ENCODE measurements at places on chromosomes 3 and 15.

- no peak for DNase-seq
These were observed 7.2 kb downstream of the RPL22L1 start for GRCh38 chr3:170862618-170863374.

GRCh38 chr3:170638988-170639387 is 53.1 kb upstream of the SLC7A14 start:
- no peak for DNase-seq

- no peak for DNase-seq
These were observed 184.7 kb upstream of the LINGO1 start for GRCh38 chr15:77817434-77817833.

- no peak for DNase-seq
These were observed 29.6 kb downstream of the TLNRD1 start for GRCh38 chr15:81030301-81030750.
